ENCODE measurements at places on chromosomes 2 and 18.

DNA sequence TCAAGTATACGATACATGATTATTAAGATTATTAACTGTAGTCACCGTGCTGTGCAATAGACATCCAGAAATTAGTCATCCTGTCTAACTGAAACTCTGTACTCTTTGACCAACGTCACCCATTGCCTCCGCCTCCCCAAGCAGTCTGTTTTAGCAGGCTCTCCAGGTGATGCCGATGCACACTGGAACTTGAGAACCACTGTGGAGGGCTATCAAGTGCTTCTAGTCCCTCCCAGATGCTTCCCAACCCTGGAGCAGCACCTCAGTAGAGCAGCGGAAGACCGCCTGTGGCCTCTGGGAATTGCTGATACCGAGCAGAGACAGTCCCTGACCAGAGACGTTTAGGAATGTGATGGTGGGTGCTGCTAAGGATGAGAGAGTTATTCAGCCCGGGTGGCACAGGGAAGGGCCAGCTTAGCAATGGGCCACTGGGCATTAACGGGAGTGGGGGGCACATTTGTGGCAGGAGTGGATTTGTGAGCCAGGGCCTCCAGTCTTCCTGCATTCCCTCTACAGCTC lies 50.7 kb downstream of the LIPG start:
- no peak for DNase-seq

GRCh38 chr2:216606551-216607276 lies 26.5 kb upstream of the IGFBP2 start:
- DNase-seq = no peak

- DNase-seq = no peak
Measured at GRCh38 chr18:63753676-63754075, 21.5 kb upstream of the SERPINB7 start.

- no peak for DNase-seq
Measured at GRCh38 chr2:141199711-141200110, 931.1 kb downstream of the LRP1B start.

DNA sequence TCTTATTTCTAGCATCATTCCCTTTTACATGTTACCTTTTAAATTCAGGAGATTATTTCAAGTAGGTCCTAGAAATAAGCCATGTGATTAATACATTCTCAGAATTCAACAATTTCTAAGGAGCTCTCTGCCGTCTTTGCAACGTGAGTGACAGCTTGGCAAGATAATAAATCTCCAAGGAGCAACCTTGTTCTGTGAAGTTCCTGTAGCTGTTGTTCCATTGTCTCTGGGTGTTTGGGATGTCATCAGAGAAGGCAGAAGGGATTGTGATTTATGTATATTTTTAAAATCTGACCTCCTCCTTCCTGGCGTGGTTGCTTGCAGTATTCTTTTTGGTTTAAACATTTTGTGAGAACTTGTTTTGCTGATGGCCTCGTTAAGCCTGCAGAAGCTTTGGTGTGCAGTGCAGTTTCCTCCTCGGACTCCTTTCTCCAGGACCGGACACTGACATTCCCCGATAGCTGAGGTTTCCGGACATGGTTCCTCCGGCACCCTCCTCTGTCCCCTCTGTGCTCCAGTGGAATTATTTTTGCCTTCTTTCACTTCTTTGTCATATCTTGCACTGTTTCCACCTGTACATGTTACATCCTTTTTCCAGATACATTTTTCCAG lies 33.7 kb downstream of the RAMP1 start:
- DNase-seq = no peak

Measured in cardiac fibroblast (primary cell).